ACHN (cell line): ENCODE measurements at places on chromosomes 1 and 21.
A peak's percentile ranks its signal among the peaks of the same experiment; 100 is the strongest.

DNA sequence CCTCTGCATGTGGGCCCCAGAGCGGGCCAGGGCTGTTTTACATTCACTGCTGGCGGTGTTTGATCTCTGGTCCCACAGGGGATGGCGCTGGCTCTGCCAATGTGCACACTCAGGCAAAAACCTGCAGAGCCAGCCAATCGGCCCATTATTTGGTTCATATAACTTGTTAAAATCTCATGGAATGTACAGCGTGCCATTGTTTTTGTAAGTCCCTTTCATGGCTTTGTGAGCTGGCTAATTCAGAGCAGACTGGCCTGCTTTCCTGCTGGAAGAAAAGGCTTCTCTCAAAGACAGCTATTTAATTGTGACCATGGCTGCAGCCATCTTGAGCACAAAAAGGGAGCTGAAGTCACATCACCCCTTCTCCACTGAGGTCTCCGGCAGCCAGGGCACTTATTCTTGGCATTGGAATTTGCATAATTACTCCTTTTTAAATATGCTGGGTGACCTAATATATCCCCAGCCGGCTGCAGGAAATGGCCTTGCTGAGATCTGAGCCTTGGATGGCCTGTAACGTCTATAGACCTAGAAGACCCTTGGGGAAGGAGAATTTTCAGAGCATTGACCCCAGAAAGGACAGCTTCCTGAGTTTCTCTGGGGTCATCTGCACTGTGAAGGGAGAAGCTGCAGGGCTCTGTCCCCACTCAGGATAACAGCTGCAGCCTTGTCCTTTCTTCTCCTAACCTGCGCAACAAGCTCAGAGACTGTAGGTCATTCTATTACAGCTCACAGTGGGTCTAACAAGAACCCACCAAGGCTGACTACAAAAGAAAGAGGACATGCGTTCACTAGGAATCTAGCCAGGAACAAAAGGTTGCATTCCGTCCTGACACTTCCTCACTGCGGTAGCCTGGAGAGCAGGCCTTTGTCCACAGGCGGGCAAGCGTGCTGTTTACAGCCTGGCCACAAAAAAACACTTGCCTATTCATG is 45.8 kb downstream of the BCAR3 start:
- no peak for DNase-seq

GRCh38 chr1:15799004-15799867 is 8.2 kb downstream of the UQCRHL start:
- peak; percentile 98 for DNase-seq

- DNase-seq, result no peak
These were observed 36.0 kb downstream of the CAPN2 start for GRCh38 chr1:223748405-223748772.

- no peak for DNase-seq
These were observed 178.3 kb upstream of the RAB4A start for GRCh38 chr1:229092377-229093237.

GRCh38 chr1:88825721-88826120 is 65.6 kb downstream of the GTF2B start:
- no peak for DNase-seq

GRCh38 chr1:39507230-39507928 is 15.9 kb downstream of the BMP8A start:
- DNase-seq, result no peak

DNA sequence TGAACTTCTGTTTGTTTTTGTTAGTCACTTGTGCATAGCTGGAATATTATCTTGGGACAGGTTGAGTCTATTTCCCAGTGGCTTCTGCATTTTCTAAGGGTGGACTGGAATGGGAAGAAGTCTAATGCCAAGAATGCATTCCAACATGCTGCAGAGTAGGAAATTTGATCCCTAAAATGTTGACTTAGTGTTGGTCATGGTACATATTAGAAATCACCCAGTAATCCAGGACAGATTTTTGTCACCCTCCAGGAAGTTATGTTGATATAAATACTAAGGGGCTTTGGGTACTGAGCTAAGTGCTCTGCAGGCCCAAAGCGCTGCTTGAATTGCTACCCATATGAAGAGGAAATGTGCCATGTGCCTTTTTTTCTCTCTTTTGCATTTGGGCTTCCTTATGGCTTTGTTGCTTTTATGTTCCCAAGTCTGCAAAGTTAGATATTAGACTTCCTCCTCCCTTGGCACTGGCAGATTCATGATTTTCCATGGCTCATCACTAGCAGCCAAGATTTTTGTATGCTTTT is 10.0 kb downstream of the ARID1A start:
- peak; percentile 34 for DNase-seq

GRCh38 chr1:169371404-169371803 is 3.4 kb downstream of the BLZF1 start:
- DNase-seq, result no peak

- DNase-seq, result no peak
These were observed 10.1 kb upstream of the USP1 start for GRCh38 chr1:62426794-62427193.

- no peak for DNase-seq
These were observed 60.4 kb upstream of the DMRTB1 start for GRCh38 chr1:53398576-53399365.

DNA sequence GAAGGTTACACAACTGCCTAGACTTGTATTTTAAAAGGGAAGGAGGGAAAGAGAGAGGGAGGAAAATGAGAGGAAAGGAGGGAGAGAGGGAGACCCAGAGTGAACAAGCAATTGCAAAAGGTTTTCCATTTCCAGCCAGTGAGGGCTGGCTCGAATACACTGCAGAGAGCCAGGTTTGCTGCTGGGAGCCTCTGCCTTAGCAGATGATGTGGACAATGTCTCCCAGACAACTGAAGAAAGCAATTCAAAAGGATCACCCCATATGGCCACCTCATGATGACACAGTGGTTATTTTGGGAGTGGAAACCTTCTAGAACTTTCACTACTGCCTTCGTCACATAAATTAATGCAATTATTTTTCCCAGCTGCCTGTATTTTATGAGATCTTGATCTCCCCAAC is 86.4 kb downstream of the BCAR3 start:
- no peak for DNase-seq

DNA sequence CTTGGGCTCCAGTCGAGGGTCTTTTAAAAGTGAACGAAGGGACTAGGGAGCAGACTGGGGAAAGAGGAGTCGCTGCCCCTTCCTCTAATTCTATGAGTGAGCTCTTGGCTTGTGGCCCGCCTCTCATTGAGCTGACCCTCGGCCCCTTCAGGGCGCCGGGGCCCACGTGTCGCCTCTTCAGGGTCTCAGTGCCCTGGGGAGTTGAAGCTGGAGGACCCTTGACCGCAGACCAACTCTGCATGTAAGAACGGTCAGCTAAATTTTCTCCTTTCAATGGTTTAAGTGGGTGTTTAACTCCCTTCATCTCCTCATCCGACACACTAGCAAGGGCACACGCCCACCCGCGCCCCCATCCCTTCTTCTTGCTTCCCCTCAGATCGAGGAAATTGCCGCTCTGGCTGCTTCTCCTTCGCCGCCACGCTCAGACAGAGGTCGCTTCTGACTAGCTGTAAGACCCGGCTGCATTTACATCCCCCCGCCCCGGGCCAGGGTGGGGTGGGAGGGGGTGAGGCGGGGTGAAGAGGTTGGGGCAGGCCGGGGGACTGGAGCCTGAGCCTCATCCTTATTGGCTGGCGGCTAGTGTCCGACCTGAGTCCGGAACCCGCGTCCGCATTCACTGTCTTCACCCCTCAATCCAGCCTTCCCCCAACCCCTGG is 10.9 kb downstream of the NR5A2 start:
- no peak for DNase-seq

DNA sequence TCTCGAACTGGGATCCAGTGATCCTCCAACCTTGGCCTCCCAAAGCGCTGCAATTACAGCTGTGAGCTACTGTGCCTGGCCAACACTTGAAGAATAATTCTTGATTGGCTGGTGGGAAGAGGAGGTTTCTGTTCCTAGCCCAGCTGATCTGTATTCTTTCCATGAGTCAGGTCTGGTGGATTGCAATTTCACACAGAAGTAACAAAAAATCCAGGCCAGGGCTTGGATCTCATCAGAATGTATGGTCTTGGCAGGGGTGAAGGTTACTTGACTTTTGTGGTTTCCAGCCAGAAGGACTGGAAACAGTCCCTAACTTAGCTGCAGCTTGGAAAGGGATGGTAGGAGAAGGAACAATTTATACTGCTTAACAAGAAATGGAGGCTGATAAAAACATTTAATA is 5.1 kb upstream of the HP1BP3 start:
- no peak for DNase-seq

DNA sequence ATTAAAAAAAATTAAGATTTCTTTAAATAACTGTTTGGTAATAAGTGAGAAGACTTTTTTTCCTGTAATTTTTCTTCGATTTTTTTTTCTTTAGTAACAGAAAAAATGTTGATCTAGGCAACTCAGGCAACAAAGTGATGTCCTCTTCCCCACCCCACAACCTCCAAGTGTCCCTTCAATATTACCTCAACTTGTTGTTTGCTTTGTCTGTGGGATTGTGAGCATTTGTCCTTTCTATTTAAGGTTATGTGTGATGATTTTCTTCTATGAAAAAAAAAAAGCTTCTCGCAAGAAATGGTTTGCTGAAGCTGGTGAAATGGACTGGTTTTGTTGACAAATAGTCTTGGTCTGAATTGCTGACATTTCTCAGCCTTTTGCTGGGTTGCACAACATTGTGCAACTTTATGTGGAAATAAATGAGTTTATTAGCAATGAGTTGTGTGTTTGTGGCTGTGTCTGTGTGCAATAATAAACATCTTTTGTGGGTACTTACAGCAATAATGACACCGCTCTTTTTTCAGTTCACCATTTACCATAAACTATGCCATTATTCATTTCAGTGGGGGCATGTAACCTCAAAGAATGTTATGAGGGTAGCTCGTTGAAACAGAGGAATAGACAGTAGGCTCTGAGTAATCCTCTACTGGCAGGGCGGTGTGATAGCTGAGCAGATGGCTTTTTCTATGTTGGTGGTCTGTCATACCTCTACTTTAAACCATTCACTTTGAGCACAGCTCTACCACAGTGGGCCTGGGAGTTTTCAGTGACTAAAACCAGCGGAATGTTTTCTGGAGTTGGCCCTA is 218.4 kb downstream of the HLX start:
- no peak for DNase-seq

- DNase-seq, result no peak
These were observed 14.9 kb upstream of the SMIM12 start for GRCh38 chr1:34874296-34874952.

GRCh38 chr1:6171548-6172124 is 8.5 kb downstream of the CHD5 start:
- peak; percentile 30 for DNase-seq

- no peak for DNase-seq
These were observed 1012.4 kb downstream of the AMY1C start for GRCh38 chr1:104761961-104762570.

GRCh38 chr21:31447505-31447904 is 103.4 kb upstream of the TIAM1 start:
- no peak for DNase-seq

DNA sequence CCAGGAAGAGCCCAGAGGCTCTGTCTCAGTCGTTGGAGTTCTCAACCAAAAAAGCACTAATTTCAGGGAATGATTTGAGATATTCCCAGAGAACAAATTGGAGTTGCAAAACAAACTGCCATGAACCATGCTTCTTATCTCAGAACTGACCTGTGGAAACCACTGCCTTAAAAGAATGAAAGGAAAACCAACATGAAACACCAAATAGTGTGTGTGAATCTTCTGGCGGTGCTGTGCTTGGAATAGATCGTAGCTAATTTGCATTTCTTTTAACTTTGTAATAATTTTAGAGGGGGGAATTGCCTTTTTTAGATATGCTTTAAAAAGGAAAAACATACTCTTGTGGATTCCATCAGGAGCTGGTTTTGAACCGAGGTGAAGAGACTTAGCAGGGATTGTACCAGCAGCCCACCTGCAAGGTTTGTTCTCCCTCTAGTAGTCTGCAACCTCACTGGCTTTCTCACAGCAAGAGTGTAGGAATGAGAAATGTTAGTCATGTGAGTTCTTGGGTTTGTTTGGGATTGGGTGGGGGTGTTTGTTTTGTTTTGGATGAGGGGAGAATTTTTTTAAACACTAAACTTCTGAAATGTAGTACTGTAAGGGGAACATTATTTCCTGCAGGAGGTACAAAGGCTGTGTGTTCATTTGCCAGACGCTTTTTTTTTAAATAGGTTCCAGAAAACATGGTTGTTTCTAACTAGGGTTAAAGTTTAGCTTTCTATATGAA is 45.7 kb upstream of the ANGPTL1 start:
- DNase-seq, result no peak

DNA sequence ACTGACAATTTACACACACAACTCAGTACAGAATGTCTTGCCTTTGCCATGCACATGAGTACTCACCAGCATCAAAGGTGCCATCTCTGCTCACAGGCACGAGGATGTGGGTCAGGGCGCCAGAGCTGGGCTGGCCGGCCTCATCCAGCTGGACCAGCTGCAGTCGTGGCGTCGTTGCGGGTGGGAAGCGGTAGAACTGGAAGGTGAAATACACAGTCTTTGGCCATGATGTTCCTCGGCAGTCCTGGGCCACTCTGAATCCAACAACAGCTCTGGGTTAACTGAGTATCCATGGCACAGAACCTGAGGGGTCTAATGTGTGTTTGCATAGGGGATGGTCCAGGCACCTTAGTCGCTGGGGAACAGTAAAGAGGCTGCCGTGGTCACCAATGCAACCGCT is 87.7 kb downstream of the NPHP4 start:
- no peak for DNase-seq

DNA sequence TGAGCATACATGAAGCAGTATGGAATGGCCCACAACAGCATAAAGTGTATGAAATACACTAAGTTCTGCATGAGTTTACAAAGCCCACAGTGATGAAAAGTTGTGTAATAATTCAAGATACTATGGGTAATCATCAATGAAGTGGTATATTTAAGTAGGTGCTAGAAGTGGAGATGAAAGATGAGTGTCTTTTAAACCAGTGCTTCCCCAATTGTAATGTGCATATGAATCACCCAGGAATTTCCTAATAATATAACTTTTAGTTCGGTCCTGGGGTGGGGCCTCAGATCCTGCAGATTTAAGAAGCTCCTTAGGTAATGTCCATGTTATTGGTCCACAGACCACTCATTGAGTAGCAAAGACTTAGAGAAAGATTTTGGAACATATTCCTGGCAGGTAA is 184.9 kb downstream of the DUSP10 start:
- no peak for DNase-seq

- DNase-seq, result no peak
These were observed 26.4 kb downstream of the USP48 start for GRCh38 chr1:21756393-21757089.

DNA sequence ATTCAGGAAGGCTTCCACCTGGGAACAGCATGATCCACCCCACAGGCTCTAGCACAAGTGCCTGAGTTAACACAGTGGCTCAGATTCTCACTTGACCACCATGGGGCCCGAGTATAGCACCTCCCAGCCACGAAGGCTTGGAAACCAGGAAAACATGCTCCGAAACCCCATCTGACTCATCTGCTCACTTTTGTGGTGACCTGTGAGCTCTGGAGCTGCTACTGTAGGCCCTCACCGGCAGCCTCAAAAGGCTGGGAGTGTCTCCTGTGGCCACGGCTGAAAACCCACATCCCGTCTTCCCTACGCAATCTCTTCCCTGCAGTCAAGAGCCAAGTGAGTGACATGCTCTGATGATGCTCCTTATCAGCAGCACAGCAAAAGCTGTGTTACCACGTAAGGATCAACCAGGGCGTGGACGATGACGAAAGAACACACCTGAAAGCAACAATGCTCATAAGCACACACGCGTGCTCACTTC is 81.4 kb downstream of the TGFBR3 start:
- no peak for DNase-seq
